ENCODE measurements at places on chromosomes 4 and X. TPM values are rescaled to one million over a fixed set of nuclear protein-coding genes. Genes with fewer than 3 reads are reported as not detected.

GRCh38 chrX:131054906-131055305 is 3.2 kb upstream of the ARHGAP36 start:
- no peak overlapping the region for H3K27ac ChIP-seq
- DNase-seq = no peak
- H3K4me3 ChIP-seq = no peak overlapping the region
- H3K27me3 ChIP-seq = no peaks in the 10 kb centered on the region
- peaks cover 7% of the 10 kb centered on the region for H3K4me1 ChIP-seq
- no peaks in the 10 kb centered on the region for H3K36me3 ChIP-seq

- peaks cover 7% of the 10 kb centered on the region for H3K4me1 ChIP-seq
- H3K4me3 ChIP-seq = no peak overlapping the region
- no peak overlapping the region for H3K27ac ChIP-seq
- H3K27me3 ChIP-seq = no peaks in the 10 kb centered on the region
These were observed 70.7 kb downstream of the DOCK11 start for GRCh38 chrX:118566359-118566758.

- no peak for DNase-seq
- no peak overlapping the region for H3K27ac ChIP-seq
- no peaks in the 10 kb centered on the region for H3K27me3 ChIP-seq
- H3K36me3 ChIP-seq = no peaks in the 10 kb centered on the region
These were observed 356.0 kb downstream of the PPARGC1A start for GRCh38 chr4:23533859-23534258.

GRCh38 chr4:79613269-79613935 is 205.4 kb upstream of the GK2 start:
- no peak overlapping the region for H3K4me3 ChIP-seq
- no peaks in the 10 kb centered on the region for H3K36me3 ChIP-seq
- DNase-seq = no peak
- peak overlapping the region; percentile 5 for H3K27ac ChIP-seq
- H3K4me1 ChIP-seq = peaks cover 26% of the 10 kb centered on the region

GRCh38 chr4:154004507-154005170 is 215.8 kb upstream of the SFRP2 start:
- no peak overlapping the region for H3K4me3 ChIP-seq
- no peaks in the 10 kb centered on the region for H3K36me3 ChIP-seq
- H3K4me1 ChIP-seq = peaks cover 23% of the 10 kb centered on the region
- no peak for DNase-seq

DNA sequence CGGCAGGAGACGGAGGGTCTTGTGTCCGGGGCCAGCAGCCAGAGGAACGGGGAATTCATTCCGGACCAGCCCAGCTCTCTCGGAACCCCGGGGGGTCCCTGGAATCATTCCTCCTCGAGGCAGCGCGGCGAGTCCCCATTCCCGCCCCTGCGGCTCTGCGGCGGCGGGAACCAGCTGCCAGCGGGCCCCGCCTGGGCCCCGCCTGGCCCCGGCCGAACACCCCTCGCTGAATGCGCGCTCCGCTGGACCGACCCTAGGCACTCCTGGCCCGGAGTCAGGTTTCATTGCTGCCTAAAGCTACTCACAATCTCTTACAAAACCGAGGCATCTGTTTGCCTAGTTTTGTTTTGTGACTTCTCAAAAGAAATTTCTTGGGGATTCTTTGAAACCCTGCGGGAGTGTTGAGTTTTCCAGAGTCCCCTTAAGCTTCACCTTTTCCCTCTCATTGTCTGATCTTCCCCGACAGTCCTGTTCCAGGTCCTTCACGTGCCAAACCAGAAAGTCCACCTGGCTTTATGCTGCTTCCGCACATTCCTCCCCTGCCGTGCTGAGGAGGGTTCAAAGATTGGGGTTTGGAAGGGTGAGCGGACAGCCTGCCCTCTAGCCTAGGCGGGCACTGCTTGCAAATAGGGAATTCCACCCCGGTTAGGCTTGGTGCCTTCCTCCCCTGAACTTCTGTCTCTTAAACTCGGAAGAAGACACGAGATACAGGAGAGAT is 789 bp downstream of the ARHGAP10 start:
- H3K36me3 ChIP-seq = no peaks in the 10 kb centered on the region
- peak overlapping the region; percentile 98 for H3K4me3 ChIP-seq
- H3K4me1 ChIP-seq = peaks cover 40% of the 10 kb centered on the region
- H3K27ac ChIP-seq = peak overlapping the region; percentile 94
- H3K27me3 ChIP-seq = no peaks in the 10 kb centered on the region
- DNase-seq = no peak

The NEIL3 gene
- not detected for total RNA-seq

The AASDH gene
- total RNA-seq = 5.4 TPM

The ARHGEF38 gene
- not detected for total RNA-seq

The LAMTOR3 gene
- 45.1 TPM for total RNA-seq
